ENCODE measurements at places on chromosomes 2 and 18.

DNA sequence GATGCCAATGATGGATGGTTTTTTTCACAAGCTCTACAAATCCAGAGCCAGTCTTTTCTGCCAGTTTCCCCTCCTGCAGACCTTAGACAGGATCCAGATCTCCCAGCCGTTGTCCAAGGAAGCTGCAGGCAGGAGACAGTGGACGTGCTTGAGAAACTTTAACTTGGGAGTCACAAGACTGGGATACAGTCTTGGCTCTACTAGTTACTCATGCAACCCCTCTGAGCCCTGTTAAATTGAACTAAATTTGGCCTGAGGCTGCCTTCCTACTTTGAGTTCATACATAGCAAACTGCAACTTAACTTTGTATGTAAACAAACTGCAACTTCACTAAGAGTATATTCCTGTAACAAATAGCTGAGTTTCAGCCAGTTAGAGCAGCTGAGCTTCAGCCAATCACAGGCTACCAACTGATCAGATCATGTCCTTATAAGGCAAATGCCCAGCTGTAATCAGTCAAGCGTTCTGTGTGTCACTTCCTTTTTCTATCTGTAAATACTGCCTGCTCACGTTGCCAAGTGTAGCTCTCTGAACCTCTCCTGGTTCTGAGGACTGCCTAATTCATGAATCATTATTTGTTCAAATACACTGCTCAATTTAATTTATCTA lies 140.9 kb downstream of the CAPN13 start:
- DNase-seq, result no peak

DNA sequence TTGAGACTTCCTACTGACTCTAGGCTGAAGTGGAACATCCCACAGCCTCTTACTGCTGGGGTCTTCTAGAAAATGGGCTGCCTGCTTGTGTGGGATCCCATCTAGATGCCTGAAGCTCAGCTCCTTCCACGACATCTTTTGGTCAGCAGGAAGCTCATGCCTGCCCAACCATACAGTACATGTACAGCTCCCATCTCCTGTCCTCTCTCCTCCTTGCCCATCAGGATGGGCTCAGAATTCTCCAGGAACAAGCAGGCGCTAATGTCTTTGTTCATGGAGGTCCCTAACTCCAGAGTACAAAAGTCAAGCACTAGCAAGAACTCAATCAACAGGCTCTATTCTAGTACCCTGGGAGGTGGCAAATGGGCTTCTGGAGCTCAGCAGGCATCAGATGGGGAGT lies 31.7 kb upstream of the GPR17 start:
- no peak for DNase-seq

GRCh38 chr2:237997521-237997920 lies 30.7 kb downstream of the UBE2F start:
- no peak for DNase-seq

DNA sequence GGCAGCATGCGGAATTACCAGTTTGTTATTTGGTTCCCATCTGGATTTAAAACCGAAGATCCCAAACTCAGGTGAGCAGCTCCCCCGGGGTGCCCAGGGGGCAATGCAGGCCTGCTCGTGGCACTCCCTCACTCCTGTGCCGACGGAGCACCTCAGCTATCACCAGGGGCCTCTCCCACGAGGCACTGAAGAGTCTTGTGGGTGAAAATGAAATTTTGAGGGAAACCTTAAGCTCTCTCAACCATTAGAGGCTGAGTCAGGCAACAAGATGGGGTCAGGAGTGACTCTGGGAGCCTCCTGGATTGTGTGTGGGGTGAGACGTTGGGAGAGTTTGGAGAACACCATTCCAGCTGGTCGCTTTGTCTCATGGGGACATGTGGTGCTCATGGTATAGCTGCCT lies 189.0 kb downstream of the PRKCE start:
- DNase-seq, result no peak

- DNase-seq, result no peak
These were observed 183.9 kb upstream of the ETAA1 start for GRCh38 chr2:67213270-67213670.

- no peak for DNase-seq
These were observed 72.7 kb upstream of the LYPD6B start for GRCh38 chr2:148965623-148966437.

DNA sequence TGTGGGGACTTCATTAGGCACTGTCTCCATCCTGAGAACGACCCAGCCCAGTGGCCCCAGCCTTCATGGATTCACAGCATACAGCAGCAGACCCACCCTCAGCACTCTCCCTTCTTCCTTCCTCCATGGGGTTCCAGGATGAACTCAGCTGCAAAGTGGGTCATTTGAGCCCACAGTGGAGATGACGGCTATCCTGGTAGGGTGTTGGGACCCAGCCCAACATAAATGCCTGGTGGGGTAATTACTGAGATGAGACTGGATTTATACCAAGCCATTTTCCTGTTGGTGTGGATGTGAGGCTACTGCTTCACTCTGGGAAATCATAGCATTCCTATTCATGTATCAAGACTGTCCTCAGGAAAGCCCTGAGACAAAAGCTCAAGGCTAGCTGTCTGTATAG lies 536.7 kb upstream of the TNP1 start:
- no peak for DNase-seq

GRCh38 chr2:240958366-240959213 lies 39.8 kb upstream of the SNED1 start:
- no peak for DNase-seq

- DNase-seq, result no peak
These were observed 8.9 kb upstream of the TNS1 start for GRCh38 chr2:218011653-218012040.

GRCh38 chr2:43102366-43103092 lies 123.9 kb downstream of the ZFP36L2 start:
- no peak for DNase-seq

DNA sequence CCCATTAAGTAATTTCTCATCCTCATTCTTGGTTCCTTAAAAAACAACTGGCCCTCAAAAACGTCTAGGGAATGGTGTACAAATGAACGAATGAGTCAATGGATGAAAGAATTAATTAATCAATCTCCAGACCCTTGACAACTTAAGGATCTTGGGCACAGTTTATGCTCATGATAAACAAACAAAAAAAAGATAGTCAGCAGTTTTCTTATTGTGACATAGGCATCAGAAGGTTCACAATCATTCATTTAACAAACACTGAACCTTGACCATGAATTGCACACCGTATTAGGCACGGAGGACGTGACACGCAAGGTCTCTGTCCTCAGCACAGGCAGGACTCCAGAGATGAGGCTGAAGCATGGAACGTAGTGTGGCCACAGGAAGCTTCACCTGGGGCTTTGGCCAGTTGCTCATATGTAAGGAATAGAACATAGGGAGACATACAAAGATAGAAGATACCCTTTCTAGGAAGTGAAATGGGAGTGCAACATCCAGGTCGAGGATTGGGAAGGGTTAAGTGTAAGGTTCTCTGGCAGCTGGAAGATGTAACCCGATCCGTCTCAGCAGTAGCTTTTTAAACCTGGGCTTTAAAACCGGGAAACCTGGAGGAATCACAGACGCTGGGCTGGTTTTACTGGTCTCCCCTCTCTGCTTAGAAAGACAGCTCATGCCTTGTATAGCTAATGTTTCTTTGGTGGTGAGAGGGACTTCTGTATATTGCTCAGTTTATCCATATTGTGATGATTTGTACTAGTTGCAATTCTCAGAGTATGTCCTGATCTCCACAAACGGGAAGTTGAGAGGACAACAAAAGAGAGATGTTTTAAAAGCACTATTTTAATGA lies 8.9 kb upstream of the LTBP1 start:
- DNase-seq, result no peak

DNA sequence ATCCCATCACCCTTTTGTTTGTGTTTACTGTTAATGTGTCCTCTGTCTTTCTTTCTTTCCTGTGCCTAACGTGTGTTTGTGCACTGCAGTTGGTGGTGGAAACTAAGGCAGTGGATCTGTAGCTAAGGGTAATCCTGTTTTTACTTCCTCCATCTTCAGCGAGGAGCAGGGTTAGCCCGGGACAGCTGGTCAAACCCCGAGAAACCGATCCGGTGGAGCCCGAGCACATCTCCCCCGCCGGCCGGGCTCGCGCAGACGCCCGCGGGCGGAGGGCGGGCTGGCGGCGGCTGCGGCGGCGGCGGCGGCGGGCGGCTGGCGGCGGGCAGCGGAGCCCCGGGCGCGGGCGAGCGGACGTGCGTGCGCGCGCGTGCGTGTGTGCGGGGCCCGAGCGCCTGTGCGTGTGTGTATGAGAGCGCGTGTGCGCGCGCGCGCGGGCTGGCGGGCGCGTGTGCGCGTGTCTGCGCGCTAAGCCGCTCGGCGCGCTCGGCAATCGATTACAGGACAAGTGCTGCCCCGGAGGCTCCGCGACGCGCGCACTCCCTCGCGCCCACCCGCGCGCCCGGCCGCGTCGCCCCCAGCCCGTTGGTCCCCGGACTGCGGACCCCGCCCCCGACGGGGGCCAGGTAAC lies at the start of gene IKZF2:
TSS of gene IKZF2 (minus strand) at position 176 of the 628 bp plus-strand sequence. CDS start 2,983 bp downstream, outside the sequence.
- no peak for DNase-seq

DNA sequence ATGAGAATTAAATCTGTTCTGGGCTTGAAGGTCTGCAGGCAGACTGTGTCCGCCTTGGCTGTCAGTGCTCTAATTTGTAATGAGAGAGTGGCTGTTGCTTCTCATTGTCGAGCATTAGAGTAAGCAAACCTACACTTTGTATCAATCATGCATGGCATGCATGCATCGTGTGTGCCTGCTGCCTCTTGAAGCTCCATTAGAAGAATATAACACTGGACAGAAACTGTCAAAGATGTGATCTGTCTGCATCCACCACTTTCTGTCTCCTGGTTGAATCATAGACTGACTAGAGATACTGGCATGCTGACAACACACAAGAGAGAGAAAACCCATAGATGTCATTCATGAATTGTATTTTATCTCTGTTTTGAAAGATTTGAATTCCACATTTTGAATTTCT lies 275.0 kb upstream of the NXPH2 start:
- DNase-seq, result no peak

- no peak for DNase-seq
These were observed 165.2 kb downstream of the SH3BP4 start for GRCh38 chr2:235116885-235117492.

- DNase-seq, result no peak
These were observed 219.3 kb upstream of the TNP1 start for GRCh38 chr2:217079165-217079564.

GRCh38 chr2:673615-674320 lies 3.4 kb downstream of the TMEM18 start:
- no peak for DNase-seq

DNA sequence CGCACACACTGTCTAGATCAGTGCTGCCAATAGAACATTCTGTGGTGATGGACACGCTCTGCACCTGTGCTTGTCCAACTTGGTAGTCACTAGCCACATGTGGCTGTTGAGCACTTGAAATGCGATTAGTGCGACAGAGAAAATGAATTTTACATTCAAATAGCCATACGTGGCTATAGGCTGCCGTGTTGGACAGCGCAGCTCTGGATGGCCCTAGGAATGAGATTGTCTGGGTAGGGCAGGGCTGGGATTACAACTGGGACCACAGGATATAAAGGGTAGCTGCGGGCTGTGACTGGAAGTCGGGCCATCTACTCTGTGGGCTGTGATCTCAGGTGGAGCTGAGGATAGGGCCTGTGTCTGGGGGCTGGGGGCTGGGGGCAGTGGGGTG lies 5.2 kb downstream of the ASIC4 start:
- no peak for DNase-seq

DNA sequence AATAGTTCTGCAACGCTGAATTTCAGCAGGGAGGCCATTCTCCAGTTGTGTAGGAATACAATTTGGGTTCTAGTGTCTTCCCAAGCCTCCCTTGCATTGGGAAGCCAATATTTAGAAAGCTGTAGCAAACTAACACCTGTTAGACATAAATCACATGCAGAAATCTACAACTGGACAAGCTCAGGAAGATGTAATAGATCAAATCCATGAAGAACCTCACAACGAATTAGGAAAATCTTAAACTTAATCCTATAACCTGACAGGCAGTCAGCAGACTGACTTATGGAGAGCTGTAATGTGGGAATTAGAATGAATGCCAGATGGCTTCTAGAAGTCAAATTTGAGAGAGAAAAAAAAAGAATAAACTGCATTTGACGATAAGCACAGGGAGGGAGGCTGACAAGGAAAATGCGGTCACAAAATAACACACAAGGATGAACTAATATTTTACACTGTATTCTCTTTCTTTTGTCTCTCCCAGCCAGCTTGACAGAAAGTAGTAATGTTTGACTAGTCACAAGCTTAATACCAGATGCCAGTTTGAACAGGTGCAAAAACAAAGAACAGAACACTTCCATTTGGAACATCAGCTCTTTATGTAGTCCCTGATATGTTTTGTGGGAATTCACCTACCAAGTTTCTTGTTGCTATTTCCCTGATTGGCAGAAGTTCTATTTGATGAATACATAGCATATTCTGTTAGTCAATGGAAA lies 50.8 kb upstream of the FANCL start:
- no peak for DNase-seq

DNA sequence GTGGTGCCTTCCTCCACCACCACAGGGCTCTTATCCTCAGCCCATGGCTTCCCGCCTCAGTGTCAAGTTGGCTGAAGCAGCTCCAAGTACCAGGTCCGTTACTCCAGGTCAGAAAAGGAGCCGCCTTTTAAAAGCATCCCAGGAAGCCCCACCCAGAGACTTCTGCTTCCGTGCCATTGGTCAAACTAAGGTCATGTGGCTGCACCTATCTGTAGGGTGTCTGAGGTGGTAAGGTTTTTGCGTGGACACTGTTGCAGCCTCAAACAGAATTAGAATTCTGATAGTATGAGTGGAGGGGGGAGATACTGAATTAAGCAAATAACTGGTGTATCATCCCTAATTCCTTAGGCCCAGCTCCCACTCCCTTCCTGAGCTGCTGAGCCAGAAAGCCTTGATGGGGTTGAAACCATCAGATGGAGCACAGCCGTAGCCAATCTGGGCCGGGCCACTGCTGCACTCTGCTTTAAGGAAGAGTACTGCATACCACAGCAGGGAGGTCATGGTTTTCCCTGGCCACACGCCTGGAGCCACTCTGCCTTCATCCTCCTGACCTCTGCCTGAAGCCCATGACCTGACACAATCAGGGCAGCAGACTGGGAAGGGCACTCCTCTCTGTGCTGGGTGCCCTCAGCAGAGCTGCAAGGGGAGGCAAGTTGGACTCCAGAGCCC lies 8.4 kb downstream of the TMEM247 start:
- DNase-seq, result no peak

- DNase-seq, result no peak
These were observed 96.4 kb upstream of the NOL4 start for GRCh38 chr18:34321066-34321465.

DNA sequence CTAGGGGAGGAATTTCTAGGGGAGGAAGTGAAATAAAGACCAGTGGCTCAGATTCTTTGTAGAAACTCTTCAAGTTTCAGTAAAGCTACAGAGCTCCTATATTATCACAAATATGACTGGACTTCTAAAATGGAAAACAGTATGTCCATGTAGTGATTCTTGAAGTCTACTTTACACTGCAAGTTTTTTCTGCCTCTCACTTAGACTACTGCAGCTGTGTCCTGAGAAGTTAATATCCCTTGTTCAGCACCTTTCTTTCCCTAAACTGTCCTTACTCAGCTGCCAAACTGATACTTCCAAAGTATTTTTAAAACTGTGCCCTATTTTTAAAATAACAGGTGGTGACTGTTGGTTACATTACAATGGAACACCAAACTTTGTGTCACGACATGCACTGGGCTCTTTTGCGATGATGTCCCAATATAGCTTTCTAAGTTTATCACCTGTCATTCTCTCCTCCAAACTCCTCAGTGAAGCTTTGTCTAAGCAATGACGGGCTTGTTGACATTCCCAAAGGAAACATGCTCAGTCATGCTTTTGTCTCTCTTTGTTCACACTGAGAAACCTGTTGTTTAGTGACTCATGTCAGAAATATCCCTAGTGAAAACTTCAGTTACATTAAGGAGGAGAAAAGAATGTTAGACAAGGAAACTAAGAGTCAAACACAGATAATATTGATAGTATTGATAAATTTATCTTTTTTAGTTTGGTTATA lies 341.1 kb downstream of the ARL6IP6 start:
- DNase-seq, result no peak

All from cortex of kidney (tissue), 1 donor.